Amniotic epithelial cell (primary cell): ENCODE measurements at places on chromosomes 6 and 20.

DNA sequence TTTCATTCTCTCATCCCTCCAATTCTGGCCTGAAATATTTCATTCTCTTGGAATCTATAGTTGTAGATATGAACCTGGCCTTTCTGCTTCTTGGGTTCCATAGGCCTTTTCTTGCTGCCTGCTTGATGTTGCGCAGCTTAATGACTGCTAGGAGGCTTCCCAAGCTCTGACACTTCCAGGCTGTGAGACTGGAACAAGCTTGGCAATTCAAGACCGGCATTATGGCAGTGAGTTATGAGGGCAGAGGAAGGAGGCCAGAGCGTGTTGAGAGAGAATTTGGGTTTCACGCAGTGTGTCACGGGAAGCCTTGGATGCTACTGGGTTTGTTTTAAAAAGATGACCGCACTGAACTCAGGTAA, 948 bp upstream of the DNAJC5 start:
- no peak for DNase-seq

DNA sequence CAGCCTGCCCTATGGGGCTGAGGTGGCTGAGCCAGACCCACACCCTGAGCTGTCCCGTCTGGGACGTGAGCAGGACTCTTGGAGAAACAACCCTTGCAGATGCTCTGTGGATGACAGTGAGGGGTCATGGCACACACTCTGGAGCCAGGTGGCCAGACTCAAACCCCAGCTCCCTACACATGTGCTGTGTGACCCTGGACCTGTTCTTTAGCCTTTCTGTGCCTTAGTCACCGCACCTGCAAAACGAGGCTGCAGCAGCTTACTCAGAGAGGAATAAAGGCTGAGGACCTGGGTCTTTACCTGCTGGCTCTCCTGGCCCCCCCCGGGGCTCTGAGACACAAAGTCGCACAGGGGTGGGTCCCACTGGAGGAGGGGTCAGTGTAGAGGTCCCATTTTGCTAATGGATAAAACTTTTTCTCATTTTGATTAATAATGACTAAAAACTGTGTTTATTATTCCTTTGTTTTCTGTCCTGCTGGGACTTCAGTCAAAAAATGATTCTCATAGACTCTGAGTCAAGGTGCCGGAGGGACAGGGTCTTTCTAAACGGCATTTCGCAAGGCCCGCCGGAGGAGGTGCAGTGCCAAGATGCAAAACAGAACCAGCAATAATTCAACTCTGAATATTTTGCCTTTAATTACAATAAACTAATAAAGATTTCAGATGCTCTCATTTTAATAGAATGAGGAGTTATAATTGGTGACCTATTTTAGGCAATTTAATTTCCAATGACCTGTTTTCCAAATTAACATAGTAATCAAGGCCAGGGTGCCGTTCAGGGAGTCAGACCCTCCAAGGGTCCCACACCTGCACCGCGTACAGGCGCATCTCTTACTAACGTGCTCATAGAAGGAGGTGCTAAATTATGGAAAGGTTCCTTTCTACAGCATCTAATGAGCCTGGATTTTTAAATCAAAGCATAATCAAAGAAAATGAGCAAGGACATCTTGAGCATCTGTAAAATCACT, 62.4 kb downstream of the YTHDF1 start:
- no peak for DNase-seq

DNA sequence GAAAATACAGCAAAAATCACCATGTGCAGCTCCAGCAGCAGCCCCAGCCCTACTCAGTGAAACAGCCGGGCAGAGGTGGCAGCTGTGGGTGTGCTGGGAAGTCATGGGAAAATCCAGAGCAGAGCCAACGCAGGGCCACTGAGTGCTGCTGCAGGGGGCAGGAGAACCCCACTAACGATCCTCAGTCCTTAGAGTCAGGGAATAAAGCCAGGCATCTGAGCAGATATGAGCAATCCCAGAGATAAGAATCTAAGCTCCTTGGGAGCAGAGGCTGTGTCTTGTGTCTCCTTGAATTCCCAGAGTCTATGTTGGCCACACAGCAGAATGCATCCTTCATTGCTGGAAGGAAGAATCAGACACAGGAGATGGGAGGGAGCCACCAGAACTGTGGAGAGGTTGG, 493.1 kb upstream of the MAP3K7 start:
- peak; percentile 2 for DNase-seq

DNA sequence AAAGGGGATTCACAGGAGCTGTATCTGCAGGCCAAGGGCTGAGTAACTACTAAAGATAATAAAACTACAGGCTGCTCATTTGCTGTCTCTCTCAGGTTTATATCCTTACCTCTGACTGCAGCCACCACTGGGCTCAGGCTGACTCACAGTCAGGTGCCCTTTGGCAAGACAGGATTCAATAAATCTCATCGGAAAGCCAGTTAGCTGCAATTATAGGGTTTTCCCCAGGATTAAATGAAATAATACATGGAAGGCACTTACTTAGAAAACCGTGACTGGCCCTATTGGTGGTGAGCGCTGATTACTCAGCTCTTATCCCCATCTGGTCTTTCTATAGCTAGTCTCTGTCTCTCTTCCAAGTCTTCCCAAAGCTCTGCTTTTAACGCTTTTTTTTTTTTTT, 26.4 kb downstream of the RMND1 start:
- DNase-seq = peak; percentile 36

GRCh38 chr6:52515219-52515960, 61.5 kb downstream of the TRAM2 start:
- DNase-seq = peak; percentile 26

DNA sequence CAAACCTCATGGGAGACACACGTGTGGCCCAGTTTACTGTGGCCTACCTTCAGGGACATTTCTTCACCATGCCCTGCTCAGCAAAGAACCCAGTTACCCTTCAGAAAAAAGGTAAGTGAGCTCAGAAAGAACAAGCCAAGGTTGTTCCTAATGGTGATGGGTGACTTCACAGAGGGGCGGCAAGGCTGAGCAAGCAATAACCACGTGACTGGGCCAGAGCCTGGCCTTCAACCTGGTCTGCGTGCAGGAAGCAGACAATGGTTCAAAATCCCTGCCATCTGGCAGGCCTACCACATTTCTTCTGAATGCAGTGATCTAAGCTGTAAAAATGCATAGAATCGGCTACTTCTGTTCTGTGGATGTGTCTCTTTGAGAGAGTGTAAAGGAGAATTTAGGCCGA, 115.5 kb upstream of the CST7 start:
- no peak for DNase-seq

GRCh38 chr6:130815200-130816071, 11.8 kb upstream of the SMLR1 start:
- peak; percentile 4 for DNase-seq

- DNase-seq = no peak
These were observed 4.7 kb downstream of the MAPK14 start for GRCh38 chr6:36032261-36032660.

- DNase-seq = peak; percentile 80
These were observed 21.2 kb upstream of the NFATC2 start for GRCh38 chr20:51563486-51564332.

DNA sequence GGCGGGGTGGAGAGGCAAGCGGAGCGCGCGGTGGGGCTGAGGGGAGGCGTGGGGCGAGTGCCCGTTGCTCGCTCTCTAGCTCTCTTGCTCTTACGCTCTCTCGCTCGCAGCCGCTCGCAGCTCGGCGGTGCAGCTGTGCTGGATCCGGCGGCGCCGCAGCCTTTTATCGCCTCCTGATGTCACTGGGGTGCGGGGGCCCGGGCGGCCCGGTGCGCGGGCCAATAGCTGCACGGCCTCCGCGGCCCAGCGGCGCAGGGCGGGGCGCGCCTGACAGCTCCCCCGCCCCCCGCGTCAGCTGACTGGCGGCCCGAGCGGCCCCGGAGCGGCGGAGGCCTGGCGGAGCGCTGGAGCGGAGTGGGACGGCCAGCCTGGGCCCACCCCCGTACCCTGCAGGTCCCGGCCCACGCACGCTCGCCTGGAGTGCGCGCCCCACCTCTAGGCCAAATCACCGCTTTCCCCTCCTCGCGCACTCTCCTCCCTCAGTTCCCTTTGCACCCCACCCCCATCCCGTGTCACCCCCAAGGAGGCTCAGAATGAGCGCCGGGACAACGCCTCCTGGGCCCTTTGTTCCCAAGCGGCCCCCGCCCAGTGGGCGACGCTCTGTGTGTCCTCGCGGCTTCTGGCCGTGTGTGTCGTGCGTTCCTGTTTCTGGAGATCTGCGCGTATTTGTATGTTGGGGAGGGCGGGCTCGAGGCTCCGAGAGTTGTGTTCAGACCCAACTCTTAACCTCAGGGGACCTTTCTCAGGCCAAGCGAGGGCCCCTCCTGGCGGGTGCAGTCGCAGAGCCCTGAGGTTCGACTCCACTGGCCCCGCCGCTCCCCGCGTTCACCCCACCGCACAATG, at the start of gene MAFB:
Gene MAFB (minus strand): TSS at position 137 of the 843 bp plus-strand sequence. CDS start 386 bp downstream, outside the sequence.
- DNase-seq = peak; percentile 72

- peak; percentile 38 for DNase-seq
These were observed 1.7 kb upstream of the TREM1 start for GRCh38 chr6:41288030-41288753.

- no peak for DNase-seq
These were observed 10.6 kb downstream of the TAF11 start for GRCh38 chr6:34877259-34877658.

- DNase-seq = no peak
These were observed 5.6 kb downstream of the MAP3K5 start for GRCh38 chr6:136786658-136787057.

- DNase-seq = no peak
These were observed 1.2 kb upstream of the CD164 start for GRCh38 chr6:109383438-109383940.

GRCh38 chr6:26336355-26337198, 28.4 kb upstream of the BTN3A2 start:
- DNase-seq = peak; percentile 60

GRCh38 chr6:166618251-166618650, 8.8 kb downstream of the RPS6KA2 start:
- no peak for DNase-seq
